ENCODE measurements at places on chromosomes 5 and 9.

- DNase-seq = no peak
These were observed 78.4 kb downstream of the NTNG2 start for GRCh38 chr9:132239999-132240840.

DNA sequence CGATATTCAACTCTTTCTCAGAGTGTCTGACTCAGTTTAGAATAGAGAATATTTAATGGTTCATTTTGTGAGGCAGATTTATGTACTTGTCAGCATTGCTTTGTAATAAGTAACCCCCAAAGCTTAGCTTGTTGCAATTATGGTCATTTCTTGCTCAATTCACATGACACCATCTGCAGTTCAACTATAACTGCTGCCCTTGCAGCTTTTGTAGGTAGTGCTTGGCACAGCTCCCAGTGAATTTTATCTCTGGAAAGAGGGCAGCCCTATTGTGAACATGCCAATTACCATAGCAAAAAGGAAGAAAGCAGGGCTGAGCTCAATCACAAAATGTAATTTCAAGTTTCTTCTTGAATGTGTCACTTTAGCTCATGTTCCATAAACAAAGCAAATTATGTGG, 1587.7 kb upstream of the ACO1 start:
- DNase-seq = no peak

DNA sequence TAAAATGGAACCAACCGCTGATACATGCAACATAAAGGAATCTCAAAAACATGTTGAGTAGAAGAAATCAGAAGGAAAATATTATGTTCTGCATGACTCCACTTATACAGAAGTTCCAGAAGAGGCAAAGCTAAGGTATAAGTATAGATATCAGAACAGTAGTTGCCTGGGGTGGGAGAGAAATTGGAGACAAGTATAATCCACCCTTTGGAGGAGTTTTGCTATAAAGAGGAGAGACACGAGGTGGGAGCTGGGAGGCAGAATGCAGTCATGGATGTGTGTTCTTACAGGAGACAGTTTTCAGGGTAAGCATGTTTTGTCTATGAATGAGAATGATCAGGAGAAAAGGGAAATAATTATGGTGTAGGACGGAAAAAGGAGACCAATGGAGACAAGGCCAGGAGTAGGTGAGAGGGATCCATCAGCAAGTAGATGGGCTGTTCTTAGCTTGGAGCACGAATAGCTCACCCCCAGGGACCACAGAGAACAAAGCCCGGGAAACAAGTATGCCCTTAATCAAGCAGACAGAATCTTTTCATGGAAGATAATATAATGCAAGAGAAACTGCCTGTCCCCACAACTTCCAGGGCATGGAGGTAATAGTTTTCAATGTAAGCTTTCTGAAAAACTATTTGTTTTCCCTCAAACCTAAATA, 72.2 kb downstream of the MED27 start:
- no peak for DNase-seq

DNA sequence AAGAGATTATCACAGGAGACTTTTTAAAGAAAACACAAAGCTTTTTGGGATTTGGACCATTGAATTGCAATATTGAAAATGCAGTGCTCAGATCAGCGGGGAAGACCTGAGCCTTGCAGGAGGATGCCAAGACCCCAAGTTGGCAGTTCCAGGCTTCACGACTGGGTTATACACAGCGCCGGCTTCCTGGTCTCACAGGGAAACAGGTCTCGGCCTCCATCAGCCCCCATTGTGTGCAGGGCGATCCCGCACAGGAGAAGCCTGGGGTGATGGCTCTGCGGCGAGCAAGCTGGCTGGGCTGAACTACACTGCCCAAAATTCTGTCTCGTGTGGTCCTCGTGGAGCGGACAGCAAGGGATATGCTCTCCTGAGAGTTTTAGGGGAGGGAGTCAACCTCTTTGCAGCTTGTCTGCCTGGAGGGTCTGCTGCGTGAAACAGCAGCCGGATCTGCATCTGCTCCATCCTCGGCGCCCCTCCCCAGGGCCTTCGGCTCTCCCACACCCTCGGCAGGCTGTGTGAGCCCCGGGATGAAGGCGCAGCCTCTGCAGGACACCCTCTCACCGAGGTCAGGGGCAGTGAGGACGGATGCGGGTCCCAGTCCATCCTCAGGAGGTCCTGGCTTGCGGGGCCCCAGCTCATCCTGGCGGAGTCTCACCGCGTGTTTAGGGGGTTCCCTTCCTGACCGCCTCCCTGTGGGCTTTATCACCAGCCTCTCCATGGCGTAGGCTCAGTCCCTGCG, 60.6 kb downstream of the NSUN2 start:
- DNase-seq = no peak

DNA sequence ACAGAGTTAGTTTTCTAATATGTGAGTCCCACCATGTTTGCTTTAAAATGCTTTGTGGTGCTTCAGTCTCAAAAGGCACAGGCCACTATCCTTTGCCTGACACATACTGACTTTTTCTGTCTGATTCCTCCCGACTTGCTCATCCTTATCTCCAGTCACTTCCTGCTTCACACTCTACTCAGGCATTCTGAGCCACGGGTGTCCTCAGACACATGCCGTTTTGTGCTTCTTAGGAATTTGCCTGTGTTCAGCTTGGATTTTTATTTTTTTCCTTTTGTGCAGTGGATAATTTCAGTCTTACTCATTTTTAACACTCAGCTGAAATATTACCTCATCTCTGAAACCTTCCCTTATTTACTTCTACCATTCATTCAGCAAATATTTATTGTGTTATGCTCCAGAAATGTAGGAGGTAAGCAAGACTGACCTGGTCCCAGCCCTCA, 54.1 kb downstream of the MAN2A1 start:
- DNase-seq = peak; percentile 95

DNA sequence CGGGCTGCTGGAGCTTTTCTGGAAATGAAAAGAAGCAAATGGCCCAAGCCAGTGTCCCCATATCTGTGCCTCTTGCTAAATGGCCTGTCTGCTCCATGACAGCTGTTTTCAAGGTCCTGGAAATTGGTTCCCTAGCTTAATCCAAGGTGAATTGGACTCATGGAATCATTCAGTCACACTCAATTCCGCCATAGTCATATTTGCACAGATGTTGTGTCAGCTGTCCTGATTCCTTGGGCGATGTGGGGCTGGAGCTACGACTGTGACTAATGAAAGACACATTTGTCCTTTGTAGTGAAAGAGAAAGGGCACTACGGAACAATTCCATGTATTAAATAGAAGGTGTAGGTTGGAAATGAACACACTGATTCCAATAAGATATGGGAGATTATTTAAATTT, 102.9 kb upstream of the MEGF10 start:
- no peak for DNase-seq

DNA sequence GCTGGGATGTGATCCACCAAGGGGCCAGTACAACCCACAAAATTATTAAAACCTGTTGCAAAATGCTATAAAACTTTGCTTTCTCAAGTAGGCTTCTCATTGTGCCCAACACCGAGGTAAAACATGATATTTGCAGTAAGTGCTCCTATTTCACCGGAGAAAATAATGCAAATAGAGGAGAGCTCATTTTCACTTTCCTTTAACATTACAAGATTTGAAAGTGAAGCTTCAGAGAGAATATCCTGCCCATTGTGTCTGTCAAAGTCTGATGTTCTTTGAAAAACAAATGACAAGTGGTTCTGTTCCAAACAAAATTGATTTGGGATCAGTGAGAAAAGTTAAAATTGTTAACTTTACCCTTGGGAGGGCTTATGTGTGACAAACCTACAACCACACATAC, 287.1 kb downstream of the KCNN2 start:
- DNase-seq = no peak

DNA sequence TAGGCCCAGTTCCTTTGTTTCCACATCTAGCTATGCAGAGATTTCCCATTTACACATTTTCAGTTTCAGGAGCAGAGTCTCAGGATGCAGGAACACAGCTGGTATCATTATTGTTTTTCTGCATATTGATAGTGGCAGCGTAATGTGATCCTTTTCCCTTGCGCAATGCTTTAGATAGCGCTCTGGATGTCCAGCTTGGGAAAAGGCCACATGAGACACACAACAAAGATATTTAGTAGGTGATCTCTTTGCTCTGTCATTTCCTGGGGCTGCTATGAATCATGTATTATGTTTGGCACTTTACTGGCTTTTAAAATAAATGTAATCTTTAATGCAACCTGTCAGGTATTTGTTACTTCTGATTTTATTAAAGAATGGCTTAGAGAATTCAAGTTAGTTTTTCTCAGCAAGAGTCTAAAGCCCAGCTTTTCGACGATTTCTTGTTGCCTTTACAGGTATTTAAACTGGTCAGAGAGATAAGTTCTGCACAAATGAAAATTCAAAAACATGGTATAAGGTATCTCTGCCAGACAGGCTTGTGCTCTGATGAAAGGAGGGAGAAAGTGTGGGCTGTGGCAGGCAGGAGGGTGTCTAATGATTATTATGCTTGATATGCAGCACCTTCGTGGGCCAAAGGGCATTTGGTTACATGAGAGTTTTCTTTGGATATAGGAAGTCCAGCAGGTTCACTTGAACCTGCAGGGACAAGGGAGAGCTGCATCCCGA, 42.2 kb downstream of the PTTG1 start:
- peak; percentile 58 for DNase-seq

All from SW 1271 (cell line).